ENCODE measurements at places on chromosomes 11 and 22. TPM values are rescaled to one million over a fixed set of nuclear protein-coding genes. Genes with fewer than 3 reads are reported as not detected.

GRCh38 chr22:37051391-37052385 lies at the start of gene KCTD17:
KCTD17 (plus strand) TSS chr22:37051742; CDS start chr22:37051761, 19 bp downstream.
- peak; percentile 90 for DNase-seq

The OR4C13 gene
- total RNA-seq, result not detected

GRCh38 chr11:77968337-77968736 lies 26.1 kb downstream of the INTS4 start:
- no peak for DNase-seq

- peak; percentile 84 for DNase-seq
Observed at GRCh38 chr11:39651857-39652461, 1807.5 kb downstream of the LRRC4C start.

DNA sequence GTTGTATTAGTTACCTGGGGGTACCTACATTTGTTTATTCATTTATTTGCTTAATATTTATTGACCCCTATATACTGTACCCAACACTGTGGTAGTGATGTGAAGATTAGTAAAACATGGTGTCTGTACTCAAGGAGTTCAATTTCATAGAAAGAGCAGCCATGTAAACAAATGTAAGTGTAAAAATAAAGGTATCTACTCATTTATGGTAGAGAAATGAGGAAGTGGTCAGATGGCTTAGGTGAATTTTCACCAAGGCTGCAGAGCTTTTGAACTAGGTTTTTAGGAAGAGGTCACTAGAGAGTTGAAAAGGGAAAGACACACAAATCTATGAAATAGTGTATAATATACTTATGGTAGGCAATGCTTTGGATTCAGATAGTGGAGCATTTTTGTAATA lies 11.1 kb downstream of the CTR9 start:
- no peak for DNase-seq
